ENCODE measurements at places on chromosomes 7 and 10.

GRCh38 chr7:12947465-12947864 lies 260.0 kb downstream of the ARL4A start:
- no peak for DNase-seq

DNA sequence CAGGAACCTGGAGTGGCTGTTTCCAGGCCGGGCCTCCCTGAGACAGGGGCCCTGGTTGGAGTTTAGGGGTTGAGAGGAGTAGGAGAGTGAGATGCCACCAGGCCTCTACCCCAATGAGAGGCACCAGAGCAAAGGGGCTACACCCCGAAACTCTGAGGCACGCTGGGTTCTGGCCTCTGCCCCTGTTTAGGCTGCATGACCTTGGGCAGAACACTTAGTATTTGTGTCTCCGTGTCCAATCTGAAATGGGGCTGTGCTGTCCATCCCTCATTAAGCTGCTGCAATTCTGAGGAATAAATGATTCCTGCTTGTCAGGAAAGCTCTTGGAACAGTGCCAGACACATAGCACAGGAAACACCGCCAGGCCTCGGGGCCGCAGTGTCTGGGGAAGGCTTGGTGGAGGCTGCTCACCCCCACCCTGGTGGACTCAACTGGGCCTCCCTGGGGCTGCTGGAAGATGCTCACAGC lies 40.5 kb upstream of the SAMD8 start:
- DNase-seq, result no peak

- no peak for DNase-seq
These were observed 179.8 kb downstream of the CXCL12 start for GRCh38 chr10:44205067-44205466.

DNA sequence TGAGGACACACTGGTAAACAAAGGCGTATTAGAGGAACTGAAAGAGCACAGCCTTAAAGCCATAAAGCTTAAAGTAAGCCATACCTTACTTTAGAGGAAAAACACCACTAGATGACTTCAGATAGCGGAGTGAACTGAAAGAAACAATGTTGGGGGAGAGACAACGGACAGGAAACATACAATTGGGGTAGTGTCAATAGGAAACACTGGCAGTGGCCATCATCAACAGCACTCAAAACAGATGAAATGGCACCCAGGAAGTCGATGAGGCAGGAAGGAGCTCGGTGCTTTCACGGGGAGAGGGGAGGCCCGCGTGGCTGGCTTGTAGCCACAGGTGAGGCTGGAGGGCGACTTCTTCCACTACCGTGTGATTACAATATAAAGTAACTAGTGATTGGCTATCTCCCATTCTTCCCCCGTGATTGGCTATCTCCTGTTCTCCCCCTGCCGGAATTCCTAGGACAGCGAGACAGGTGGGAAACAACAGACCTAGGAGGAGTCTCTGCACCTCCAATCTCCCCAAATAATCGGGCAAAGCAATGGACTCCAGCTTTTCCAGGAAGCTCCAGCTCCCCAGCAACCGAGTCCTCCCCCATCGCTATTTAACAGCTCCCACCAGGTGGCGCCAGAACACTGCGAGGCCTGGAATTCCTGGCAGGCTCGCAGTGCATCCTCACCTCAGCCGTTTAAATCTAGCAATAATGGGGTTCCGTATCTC lies 2.4 kb upstream of the TAS2R38 start:
- peak; percentile 7 for DNase-seq

- DNase-seq, result peak; percentile 10
These were observed 13.0 kb upstream of the STK31 start for GRCh38 chr7:23696916-23697441.

GRCh38 chr7:142442396-142442795 lies 184.5 kb upstream of the PRSS58 start:
- no peak for DNase-seq

DNA sequence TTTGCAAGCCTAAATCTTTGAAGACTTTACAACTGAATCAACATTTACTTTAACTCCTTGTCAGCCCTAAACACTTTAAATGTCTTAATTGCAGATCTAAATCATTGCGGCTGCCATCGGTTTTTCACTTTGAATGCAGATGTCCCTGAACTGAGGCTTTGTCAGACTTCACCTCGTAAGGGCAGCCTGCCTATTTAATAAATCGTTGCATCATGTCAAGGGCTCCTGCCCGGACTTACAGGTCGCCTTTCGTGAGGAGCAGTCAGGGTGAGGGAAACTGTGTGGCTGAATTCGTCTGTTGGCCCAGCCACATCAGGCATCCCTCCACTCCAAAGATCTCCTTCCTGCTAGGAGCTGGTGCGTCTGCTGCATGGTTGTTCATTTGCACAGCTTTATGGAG lies 368.2 kb upstream of the NPVF start:
- no peak for DNase-seq

DNA sequence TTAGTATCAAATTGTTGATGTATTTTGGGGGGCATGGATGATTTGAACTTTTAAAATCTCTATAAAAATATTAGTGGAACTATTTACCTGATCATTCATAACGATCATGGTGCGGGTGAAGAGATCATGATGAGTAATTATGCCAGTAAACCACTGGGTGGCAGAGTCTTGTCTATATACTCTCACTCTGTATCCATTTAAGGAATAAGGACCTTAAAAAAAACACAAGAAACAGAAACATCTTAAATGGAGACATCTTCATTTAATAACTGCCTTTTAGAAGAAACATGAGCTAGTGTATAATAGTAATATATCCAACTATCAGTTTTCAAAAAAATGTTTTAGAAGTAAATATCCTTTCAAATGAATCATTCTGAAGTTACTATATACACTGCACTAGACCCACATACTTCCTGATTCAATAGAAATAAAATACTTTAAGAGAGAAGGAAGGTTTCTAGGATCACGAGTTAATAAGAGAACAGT lies 84.0 kb downstream of the NRBF2 start:
- DNase-seq, result no peak

DNA sequence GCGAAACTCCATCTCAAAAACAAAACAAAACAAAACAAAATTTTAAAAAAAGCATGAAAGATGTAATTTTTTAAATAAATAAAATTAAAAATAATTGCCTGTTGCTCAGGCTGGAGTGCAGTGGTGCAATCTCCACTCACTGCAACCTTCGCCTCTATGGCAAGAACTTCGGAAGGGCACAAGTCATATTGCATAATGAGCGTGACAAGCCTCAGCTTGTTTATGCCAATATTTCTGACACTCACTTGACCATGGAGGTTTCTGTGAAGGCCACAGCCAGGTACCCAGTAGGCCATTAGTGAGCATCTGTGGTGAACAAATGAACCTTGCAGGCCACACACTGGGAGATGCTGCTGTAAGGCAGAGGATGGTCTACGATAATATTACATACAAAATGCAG lies 106.1 kb upstream of the KMT2C start:
- DNase-seq, result no peak

- DNase-seq, result no peak
These were observed 39.0 kb upstream of the ADRA2A start for GRCh38 chr10:111037858-111038257.

- no peak for DNase-seq
These were observed 832.1 kb downstream of the CNTNAP2 start for GRCh38 chr7:146948703-146949102.

DNA sequence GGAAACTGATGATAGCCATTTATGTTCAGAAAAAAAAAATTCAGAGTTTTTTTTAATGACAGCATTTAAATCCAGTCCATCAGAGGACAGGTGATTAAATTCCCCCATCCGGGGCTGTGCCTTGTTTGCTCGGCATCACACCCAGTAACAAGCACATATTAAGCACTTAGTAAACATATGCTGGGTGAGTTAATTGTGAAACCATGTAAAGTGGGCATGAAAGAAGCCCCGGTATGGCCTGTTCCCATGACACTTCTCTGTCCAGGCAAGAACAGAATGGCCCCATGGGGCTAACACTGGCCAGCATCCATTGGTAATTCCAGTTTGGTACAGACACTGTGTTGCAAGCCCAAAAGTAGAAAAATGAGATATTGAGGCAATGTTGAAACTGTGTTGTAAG lies 220.8 kb upstream of the RNF32 start:
- DNase-seq, result no peak

DNA sequence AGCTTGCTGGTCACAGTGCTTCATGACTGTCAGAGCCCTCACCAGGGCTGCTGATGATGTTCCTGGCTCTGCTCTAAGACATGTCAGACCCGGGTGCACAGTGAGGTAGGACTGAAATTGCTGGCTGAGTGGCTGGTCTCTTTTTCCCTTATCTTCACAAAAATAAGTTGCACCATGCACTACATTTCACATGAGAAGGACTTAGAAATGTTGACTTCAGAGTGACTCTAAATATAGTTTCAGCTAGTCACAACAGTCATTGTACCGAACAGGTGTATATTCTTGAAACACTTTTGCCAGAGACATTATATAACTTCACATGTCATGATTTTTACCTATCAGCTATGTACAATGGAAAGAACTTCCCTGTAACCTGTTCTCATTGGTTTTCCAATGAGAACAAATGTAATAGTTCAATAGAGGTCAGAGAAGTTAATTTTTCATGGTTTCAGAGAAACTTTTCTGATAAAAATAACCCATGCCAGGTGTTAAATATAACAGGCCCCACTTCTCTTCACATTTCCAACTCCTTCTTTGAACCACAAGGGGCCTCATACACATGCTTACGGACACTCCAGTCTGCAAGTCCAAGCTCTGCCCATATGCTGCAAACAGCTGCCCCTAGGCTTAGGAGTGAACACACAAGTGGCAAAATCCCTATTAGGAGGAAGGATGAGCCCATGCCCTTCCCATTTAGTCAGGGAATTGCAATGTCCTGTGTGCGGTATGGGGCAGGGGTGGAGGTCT lies 115.6 kb downstream of the CDK6 start:
- DNase-seq, result no peak

GRCh38 chr10:95501203-95502094 lies 59.7 kb downstream of the SORBS1 start:
- DNase-seq, result no peak

GRCh38 chr7:110010359-110010758 lies 1080.6 kb upstream of the LRRN3 start:
- DNase-seq, result no peak

DNA sequence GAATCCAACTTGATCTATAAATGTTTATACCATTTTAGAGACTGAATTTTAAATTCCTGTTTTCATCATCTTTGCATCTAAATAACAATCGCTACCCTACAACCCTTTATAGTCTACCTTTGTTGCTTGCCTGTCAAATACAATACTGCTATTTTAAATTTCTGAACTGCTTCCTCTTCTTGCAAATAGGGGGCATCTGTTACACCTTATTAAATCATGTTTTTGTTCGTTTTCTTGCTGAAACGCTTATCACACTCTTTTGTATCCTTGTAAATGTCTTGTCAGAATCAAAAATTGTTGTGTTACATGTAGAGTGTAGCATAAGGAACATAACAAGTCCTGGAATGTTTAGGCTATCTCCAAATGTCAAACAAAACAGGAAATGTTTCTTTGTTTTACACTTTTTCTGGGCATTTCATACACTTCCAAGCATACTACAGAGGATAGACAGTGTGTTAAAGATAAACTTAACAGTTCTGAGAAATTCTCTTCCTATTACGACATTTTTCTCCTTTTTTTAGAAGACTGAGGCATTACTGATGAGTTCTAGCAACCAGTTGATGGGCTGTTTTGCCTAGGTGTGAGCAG lies 281.3 kb downstream of the GPR158 start:
- no peak for DNase-seq

GRCh38 chr10:76073524-76073923 lies 642.1 kb downstream of the LRMDA start:
- DNase-seq, result no peak

Data from T-helper 22 cell (primary cell).